ENCODE measurements at places on chromosomes 16 and 17.
A peak's percentile ranks its signal among the peaks of the same experiment; 100 is the strongest.

DNA sequence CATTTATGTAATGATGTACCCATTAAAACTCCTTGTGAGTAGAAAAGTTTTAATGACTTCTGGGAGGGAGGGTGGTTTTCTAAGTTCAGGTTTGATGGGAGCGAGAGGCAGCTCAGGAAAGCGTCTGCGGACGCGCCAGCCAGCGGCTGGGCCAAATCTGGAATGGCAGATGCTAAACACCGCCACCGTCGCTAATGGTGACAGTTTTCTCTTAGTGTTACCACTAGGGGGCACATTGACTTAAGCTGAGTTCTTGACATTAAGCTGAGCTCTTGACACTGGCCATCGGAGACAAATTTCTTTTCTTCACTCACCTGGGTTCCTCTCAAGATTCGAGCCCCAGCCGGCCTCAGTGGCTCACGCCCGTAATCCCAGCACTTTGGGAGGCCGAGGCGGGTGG, 6.7 kb downstream of the TRPV1 start:
- no peak for DNase-seq

DNA sequence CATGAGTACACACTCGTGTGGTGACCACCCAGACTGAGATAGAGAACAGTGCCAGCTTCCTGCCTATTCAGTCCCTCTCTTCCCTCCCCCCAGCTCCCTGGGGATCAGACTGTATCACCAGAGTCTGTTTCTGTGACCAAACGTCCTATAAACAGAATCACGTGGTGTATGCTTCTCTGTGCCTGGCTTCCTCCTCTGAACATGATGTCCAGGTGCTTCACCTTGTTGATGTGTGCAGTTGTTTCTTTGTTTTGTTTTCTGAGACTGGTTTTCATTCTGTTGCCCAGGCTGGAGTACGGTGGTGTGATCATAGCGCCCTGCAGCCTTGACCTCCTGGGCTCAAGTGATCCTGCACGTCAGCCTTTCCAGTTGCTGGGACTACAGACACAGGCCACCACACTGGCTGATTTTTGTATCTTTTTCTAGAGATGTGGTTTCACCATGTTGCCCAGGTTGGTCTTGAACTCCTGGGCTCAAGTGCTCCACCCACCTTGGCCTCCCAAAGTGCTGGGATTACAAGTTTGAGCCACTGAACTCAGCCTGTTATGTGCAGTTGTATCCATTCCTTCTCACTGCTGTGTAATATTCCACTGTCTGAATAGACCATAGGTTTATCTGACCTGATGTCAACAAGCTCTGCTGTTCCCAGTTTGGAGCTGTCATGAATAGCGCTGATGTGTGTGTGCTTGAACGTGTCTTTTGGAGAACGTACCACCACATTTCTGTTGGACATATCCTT, 28.9 kb upstream of the PRM1 start:
- DNase-seq, result no peak

GRCh38 chr17:2398655-2399571, 1.9 kb downstream of the MNT start:
- DNase-seq, result peak; percentile 48

- DNase-seq, result no peak
Observed at GRCh38 chr17:57895382-57896060, 45.7 kb upstream of the MRPS23 start.
